ENCODE measurements at places on chromosomes 12 and 14.
A peak's percentile ranks its signal among the peaks of the same experiment; 100 is the strongest.

- DNase-seq = no peak
These were observed 145.3 kb downstream of the GRIN2B start for GRCh38 chr12:13836099-13836498.

- peak; percentile 65 for DNase-seq
These were observed 28.0 kb downstream of the NELL2 start for GRCh38 chr12:44847888-44848702.

GRCh38 chr12:6534695-6534944 lies 303 bp downstream of the GAPDH start:
- no peak for DNase-seq

DNA sequence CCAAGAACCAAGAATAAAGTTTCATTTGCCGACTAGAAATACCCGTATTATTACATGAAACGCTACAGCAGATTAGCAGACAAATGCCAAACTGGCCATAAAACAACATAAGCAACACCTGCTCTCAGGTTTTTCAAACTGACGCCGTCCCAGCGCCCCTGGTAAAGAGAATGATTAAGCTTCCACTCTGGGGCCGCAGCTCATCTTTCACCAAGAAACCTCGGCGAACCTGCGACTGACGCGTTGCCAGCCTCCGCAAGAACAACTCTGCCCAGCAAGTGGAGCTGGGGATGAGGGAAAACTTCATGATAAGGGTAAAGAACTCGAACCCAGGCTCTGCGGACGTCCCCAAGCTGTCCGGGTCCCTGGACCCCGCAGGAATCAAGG lies 530 bp downstream of the ARL1 start:
- DNase-seq = no peak

- DNase-seq = no peak
These were observed 87.4 kb downstream of the GTF2A1 start for GRCh38 chr14:81133400-81133799.

DNA sequence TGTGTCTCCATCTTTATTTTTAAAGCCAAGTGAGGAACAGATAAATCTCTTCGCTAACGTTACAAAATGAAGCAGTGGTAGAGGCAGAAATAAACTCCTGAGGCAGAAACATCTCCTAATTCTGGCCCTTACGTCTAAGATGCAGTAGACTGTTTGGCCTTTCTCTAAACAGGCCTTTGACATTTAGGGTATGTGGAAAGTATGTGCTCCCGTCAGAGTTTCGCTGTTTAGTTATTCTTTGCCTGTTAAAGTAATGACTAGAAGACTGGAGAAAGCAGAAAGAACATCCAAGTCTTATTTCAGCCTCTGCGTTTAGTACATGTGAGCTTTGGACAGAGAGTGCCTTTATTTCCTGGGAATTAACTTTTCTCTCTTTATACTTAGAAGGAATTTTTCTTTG lies 216.6 kb downstream of the RAD51B start:
- DNase-seq = no peak

GRCh38 chr12:127680516-127680915 lies 586.5 kb upstream of the TMEM132C start:
- no peak for DNase-seq

DNA sequence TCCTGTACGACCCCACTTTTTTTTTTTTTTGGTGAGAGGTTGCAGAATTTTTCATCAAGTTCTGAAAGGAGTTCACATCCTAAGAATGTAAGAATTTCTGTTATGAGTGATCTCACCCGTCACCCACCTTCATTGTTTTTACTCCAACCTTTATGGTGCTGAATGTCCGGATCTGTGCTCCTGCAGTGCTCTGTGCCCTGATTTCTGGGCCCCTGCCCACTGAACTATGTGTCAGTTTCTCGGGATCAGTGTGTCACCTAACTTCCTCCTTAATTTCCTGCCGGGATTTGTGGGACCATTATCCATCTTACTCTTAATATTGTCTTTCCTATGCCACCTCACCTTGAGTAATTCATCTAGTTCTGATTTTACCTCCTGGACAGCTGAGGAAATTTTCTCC lies 11.6 kb downstream of the RASSF8 start:
- no peak for DNase-seq

GRCh38 chr14:76929927-76930326 lies 98.6 kb downstream of the IRF2BPL start:
- DNase-seq = peak; percentile 56

- no peak for DNase-seq
These were observed 12.3 kb downstream of the PPHLN1 start for GRCh38 chr12:42338280-42338679.

GRCh38 chr12:56903374-56903773 lies 30.8 kb downstream of the SDR9C7 start:
- DNase-seq = no peak

- no peak for DNase-seq
These were observed 832.9 kb downstream of the C12orf50 start for GRCh38 chr12:87196321-87196720.

GRCh38 chr12:95674631-95675030 lies 115.9 kb downstream of the NTN4 start:
- no peak for DNase-seq

- no peak for DNase-seq
These were observed 494.3 kb upstream of the ATXN7L3B start for GRCh38 chr12:74043343-74043742.

DNA sequence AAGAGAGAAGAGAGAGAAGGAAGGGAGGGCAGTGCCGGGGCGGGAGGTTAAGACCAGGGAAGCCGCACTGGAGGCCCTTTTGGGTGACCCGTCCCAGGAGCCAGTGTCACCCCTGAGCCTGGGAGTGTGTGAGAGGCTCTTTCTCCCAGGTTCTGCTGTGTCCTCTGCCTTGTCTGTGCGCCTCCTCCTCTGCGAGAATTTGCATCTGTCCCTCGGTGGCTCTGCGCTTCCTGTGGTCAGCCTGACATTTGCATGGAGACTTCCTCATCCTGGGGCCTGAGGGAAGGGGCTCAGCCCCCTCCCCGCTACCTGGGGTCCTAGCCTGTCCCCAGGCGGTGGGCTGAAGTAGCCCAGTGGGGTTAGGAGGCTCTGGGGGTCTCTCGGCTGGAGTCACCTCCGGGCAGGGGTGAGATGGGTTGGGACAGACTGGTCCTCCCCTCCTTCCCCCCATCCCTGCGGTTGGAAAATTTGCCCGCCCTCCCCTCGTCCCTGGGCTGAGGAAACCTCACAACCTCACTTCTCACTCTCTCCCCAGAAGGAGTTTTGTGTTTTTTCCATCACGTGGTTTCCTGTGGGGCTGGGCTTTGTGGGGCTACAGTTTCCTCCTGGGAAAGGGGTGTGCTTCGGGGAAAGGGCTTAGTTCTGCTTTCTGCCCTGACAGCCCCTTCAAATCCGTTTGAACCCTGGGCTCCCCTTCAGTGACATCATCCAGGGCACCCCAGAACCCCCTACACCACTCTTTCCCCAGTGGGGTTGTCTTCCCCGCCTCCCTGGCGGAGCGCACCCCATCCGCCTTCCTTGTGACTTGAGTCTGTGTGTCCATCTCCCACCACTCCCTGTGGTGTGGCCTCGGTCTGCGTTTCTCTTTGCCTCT lies 2.5 kb downstream of the PTPN6 start:
- DNase-seq = peak; percentile 89

- DNase-seq = no peak
These were observed 54.1 kb downstream of the EP400 start for GRCh38 chr12:132003846-132004245.

GRCh38 chr12:121748218-121748570 lies 35.6 kb downstream of the TMEM120B start:
- DNase-seq = no peak

DNA sequence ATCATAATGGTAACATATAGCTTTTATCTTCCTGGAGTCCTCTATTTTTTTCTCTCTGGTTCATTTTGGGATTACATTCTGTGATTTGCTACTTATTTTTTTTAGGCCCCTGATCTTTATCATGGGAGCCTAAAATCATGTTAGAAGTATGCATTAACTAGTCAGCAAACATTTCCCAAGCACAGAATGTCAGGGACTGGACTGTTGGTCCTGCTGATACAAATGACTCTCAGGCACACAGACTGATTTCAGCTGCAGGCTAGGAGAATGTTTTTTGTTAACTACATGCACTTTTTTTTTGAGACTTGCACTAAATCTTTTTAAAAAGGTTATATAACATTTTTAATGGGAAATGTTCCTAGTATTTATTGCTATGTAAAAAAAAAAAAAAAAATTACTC lies 131.1 kb downstream of the ACSS3 start:
- no peak for DNase-seq

Data from stimulated activated CD4-positive, alpha-beta T cell treated with anti-CD3 and anti-CD28 coated beads, Interleukin-15, amount 100 ng/mL, for 24 hours (primary cell).